ENCODE measurements at places on chromosomes 7 and 10. TPM values are rescaled to one million over a fixed set of nuclear protein-coding genes. Genes with fewer than 3 reads are reported as not detected.

DNA sequence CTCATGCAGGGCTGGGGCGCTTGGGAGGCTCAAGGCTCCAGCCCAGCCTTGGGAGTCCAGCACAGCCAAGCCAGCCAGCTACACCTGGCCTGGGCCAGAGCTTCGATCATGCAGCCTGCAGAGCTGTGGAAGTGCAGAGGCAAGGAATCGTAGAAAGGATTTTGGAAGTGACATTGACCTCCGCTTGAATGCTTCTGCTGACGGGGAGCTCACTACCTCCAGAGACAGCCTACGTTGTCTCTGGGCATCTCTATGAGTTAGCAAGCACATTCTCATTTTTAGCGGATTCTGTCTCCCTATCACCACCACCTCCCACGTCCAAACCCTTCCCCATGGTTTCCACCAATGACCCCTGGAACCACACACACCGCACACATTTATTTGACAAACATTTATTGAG is 88.5 kb downstream of the MICALL2 start:
- no peak for DNase-seq

- DNase-seq = no peak
These were observed 24.9 kb upstream of the CARD11 start for GRCh38 chr7:3068530-3068929.

- no peak for DNase-seq
These were observed 220.5 kb upstream of the MAGI2 start for GRCh38 chr7:79673969-79674368.

DNA sequence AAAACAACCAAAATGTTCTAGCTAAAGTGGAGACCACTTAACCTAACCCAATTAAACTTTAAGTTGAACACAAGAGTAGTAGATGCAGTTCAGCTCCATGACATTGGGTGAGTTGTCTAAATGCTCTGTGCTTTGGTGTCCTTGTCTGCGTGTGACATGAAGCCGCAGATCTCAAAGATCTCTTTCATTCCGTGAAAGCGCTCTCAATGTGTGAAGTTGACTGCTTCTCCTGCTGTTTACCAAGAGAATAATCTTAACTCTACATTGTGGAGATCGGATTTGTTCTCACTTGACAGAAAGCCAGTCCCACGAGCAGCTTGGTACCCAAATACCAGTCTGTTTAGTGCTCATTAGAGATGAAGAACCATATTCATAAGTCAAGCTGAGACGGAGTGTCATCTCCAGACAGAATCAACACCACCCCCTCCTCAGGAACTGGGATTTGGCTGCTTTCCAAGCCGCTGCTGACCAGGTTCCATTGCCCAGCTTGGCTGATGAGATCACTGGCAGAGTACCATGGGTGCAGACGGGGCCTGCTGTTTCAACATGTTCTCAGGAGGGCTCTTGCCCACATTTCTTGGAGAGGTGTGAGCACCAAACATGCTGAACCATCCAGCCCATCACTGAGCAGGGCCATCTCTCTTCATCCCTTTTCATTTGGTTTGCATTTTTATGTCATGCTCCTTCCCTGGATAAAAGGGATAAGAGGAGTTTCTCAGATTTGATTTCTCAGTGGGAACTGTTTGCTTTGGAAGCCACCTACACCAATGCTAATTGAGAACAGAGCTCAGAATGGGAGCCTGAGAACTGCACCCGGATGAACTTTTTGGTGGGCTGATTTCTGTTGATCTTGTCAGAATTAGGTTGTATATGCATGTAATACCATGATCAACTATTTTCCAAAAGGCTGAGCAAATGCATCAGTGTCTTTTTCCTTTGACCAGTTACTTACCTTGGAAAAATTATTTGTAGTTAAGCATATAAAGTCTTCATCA is 95.8 kb upstream of the AGBL3 start:
- DNase-seq = no peak

The PDGFA gene
- total RNA-seq = 2.9 TPM

DNA sequence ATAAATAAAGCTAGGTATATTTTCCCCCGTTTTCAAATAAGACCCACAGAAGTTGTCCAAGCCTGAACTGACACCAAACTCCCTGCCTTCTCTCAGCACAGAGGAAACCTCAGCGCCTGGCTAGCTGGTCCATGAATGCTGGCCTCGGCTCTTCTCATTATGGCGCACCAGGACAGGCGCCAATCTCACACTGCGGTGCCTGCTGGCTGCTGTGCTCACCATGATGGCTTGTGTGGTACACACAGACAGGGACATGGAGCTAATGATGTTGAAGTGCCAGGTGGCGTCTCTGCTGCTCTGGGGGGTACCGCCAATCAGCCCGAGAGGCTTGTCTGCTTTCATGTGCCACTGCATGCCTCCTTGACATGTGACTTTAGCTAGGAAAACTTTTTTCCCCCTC is 43.2 kb upstream of the USP6NL start:
- DNase-seq = no peak

DNA sequence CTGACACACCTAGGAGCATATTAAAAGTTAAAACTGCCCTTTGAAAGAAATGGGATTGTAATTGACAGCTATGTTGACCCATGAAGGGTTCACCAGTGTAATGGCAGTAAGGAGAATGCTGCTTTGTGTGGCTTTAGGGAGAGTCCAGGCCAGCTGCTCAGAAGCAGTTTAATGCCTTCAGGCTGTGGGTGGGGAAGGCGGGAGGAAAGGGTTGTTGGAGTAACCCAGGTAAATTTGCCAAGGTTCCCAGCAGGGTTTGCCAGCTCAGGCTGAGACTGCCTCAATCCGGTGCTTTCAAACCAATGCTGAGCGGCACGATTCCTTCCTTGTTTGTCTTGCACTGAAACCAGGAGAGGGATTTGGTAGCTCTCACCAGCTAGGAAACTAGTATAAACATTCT is 637.2 kb downstream of the INHBA start:
- DNase-seq = no peak

DNA sequence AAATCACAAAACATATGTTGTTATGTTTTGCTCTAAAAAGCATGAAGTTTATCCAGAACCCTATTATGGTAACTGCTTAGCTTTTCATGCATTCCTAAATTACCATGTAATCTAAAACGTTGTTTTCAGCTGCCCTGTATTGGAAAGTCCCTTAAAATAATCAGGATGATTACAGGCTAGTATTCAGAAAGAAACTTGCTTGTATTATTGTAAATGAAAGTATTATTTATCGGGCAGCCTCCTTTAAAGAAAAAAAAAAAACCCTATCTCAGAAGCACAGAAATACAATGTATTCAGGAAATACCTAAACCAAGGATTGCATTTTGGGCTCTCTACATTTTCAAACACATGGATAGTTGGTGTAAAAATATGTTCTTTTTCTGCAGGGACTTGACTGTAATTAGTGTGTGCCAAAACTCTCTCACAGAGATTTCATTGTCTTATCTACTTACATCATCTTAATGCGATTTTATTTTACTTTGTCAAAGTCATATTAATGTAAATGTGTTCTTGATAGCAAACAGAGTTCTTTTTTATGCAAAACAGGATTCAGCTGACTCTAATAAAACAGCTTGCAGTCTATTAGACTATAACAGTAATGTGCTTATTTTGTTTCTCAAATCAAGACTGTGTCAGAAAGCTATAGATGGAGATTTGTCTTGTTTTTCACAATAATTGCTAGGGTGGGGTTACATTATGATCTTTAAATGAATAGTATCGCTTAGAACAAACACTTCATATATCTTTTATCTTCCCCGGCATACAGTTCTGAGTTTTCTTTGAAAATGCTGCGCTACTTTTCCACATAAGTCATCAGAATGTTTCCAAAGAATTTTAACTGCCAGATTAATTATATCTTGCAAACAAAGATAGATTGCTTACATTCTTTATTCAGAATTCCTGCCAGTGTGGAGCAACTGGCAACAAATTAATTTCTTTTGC is 65.3 kb upstream of the ARID5B start:
- DNase-seq = no peak

- DNase-seq = peak; percentile 82
These were observed 195.0 kb upstream of the PLXNA4 start for GRCh38 chr7:132771301-132771730.
